ENCODE measurements at places on chromosomes 4 and X.

DNA sequence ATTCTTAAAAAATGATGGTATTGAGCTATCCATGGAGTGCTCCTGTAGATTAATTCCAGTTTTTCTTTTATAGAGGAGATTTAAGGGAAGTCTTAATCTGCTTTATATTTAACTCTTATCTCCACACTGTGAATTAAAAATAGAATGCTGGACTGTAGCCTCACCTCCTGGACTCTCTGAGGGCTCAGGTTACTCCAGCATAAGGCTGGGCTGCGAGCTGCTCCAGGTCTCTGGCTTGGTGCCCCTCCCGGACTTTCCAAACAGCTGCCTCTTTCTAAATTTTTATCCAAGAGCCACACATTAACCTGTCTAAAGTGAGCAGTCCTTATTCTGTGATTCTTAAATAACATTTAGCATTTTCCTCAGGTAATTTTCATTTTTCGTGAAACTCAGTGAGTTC is 218.7 kb upstream of the JADE1 start:
- DNase-seq = no peak

GRCh38 chrX:122134291-122134690 is 1049.8 kb upstream of the GRIA3 start:
- no peak for DNase-seq

DNA sequence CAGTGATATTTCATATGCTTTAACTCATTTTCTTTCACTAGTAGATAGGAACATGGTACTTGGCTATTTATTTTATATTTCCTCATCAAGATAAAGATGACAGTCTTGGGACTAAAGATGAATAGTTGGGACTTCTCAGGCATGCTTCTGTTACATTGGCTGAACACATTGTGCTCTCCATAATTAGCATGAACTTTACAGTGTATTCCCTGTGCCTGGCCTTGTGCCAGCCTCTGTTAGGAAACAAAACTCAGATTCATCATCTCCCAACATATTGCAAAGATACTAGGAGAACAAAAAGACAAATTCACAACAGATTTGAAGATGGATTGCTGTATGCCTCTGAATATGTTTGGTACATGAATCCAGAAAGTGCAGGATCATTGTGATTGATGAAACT is 26.4 kb downstream of the GRIA2 start:
- no peak for DNase-seq

- DNase-seq = no peak
Observed at GRCh38 chr4:90317785-90318184, 190.6 kb downstream of the CCSER1 start.

DNA sequence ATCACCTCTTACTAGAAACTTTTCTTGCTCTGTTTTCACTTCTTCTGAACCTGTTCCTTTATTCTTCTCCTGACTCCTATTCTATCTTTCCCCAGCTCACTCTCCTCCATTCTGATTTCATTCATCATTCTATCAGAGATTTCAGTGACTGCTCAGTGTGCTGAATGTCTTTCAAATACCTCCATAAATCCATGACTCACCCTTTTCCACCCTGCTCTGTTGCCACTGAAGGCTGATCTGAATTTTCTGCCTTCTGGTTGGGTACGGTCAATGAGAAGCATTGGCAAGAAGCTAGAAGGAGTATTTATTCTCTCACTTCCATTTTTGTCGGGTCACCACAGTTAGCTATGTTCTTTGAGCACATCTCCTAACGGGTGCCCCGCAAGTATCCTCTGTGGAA is 265.9 kb downstream of the CBLL2 start:
- no peak for DNase-seq

- DNase-seq = no peak
Observed at GRCh38 chrX:143095321-143095720, 69.6 kb downstream of the SPANXN4 start.

GRCh38 chr4:60794372-60794771 is 405.8 kb upstream of the ADGRL3 start:
- DNase-seq = no peak

GRCh38 chr4:162475246-162475645 is 311.4 kb upstream of the FSTL5 start:
- no peak for DNase-seq

- no peak for DNase-seq
Observed at GRCh38 chrX:77938083-77938680, 27.7 kb downstream of the ATP7A start.

- DNase-seq = no peak
Observed at GRCh38 chrX:129077424-129078170, 445.7 kb downstream of the SMARCA1 start.

GRCh38 chr4:168524006-168524405 is 27.2 kb downstream of the PALLD start:
- DNase-seq = no peak

GRCh38 chrX:120517936-120518335 is 42.8 kb downstream of the CUL4B start:
- DNase-seq = no peak

DNA sequence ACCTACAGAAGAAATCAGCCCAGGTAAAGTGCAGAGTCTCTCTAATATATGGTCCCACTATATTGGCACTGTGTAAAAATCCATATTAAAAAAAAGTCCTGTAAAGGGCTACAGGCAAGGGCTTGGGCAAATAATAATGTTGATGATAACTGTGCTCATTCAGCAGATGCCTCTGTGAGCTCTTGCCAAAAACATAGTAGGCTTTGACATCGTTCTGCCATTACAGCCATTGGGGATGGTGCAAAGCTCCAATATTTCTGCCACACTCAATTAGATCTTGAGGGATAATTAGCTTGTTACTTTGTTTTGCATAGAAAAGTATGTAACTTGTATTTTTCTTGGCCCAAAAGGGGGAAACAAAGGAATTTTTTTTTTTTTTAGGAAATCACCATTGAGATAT is 645.5 kb upstream of the FAM241A start:
- DNase-seq = no peak

- no peak for DNase-seq
Observed at GRCh38 chr4:152346526-152346925, 189.4 kb downstream of the FBXW7 start.

DNA sequence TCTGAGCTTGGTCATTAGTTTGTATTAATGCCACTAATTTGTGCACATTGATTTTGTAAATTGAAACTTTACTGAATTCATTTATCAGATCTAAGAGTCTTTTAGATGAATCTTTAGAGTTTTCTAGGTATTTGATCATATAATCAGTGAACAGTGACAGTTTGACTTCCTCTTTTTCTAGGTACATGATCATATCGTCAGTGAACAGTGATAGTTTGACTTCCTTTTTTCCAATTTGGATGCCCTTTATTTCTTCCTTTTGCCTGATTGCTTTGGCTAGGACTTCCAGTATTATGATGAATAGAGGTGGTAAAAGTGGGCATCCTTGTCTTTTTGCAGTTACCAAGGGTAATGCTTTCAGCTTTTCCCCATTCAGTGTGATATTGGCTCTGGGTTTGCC is 421.4 kb upstream of the CPXCR1 start:
- DNase-seq = no peak

GRCh38 chrX:136228839-136229207 is 22.4 kb downstream of the MAP7D3 start:
- no peak for DNase-seq

DNA sequence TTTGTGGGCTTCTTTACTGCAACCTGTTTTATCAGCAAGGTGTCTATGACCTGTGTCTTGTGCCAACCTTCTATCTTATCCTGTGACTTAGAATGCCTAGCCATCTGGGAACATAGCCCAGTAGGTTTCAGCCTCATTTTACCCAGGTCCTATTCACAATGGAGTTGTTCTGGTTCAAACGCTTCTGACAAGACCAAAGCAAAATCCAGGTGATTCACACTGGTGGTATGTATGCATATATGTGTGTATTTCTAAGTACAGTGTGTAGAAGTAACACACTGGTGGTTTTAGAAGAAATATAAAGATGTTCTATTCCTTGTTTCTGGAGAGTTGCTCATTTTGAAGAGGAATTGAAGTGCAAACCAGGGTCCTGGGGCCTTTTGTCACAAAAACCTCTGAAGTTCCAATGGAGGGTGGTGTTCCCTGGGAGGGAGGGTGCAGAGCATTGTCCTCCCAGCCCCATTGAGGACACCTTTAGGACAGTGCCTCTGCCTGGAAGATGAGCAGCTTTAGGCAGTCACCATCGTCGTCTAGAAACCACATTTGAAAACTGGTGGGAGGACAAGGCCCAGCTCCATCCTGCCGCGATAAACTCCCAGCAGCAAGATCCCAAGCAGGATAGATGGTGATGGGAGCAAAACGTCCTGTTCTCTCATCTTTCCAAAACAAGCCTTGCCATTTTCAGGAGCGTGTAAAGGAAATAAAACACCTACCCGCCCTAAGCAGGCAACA is 191.4 kb downstream of the TSPAN5 start:
- no peak for DNase-seq

- DNase-seq = no peak
Observed at GRCh38 chr4:73904491-73904890, 35.3 kb downstream of the CXCL1 start.

DNA sequence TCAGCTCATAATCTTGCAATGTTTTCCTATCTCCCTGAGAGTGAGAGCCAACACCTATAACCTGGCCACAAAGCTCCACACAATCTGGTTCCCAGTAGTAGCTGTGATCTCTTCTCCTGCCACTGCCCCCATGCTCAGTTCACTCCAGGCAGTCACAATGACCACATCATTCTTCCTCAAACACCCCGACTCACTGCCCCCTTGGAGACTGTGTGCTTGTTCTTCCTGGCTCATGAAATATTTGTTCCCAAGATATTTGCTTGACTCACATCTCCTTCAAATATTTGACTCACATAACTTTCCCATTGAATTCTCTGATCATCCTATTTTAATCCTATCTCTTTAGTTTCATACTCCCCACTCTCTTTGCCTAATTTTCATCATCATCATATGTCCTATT is 173.7 kb downstream of the AREG start:
- DNase-seq = no peak

- no peak for DNase-seq
Observed at GRCh38 chr4:80454040-80454439, 118.5 kb downstream of the CFAP299 start.

DNA sequence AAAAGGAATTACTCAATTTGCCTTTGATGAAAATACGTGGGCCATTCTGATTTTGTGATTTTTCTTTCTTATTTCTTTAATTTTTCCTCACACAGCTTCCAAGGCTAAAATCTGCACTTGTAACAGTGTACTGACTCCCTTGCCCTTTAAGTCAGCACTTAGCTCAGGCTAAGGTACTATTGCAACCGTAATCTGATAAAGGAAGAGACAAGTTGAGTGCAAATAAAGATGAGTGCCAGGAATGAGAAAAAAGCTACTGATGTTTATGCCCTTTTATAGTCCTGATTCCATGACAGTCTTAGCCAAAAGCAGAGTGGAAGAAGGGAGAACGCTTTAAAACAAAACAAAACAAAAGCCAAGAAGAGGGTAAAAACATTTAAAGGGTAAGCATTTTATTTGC is 6.0 kb downstream of the DMD start:
- DNase-seq = no peak

- no peak for DNase-seq
Observed at GRCh38 chr4:77827343-77827742, 8.2 kb upstream of the CNOT6L start.

GRCh38 chrX:21645431-21645830 is 12.7 kb downstream of the KLHL34 start:
- DNase-seq = no peak

Data from amygdala (tissue), 56 donors.